ENCODE measurements at places on chromosomes 3 and 15. TPM values are rescaled to one million over a fixed set of nuclear protein-coding genes. Genes with fewer than 3 reads are reported as not detected.

GRCh38 chr3:52831500-52832301 lies 1.2 kb upstream of the ITIH4 start:
- no peak for DNase-seq

GRCh38 chr15:71660501-71660900 lies 149.9 kb upstream of the NR2E3 start:
- DNase-seq = no peak

DNA sequence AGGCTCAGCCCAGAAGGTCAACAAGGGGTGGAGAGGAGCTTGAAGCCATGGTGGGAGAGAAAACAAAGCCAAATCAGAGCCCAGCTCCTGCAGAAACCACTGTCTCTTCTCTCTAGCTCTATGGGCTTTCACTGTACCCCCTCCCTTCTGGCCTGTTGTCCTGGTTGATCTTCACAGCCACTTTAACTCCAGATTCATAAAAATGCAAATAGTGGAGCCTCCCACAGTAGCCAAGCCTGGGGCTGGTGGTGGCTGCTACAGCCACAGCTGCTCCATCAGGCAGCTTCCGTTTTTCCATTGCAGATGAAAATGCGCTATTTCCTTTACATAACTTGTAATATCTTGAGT lies 20.7 kb upstream of the CAV3 start:
- no peak for DNase-seq

The MYLK gene
- total RNA-seq = 0.50 TPM
